ENCODE measurements at places on chromosomes 6 and 20.
A peak's percentile ranks its signal among the peaks of the same experiment; 100 is the strongest.

- DNase-seq, result peak; percentile 51
Measured at GRCh38 chr6:32969685-32970412, 1.5 kb downstream of the BRD2 start.

DNA sequence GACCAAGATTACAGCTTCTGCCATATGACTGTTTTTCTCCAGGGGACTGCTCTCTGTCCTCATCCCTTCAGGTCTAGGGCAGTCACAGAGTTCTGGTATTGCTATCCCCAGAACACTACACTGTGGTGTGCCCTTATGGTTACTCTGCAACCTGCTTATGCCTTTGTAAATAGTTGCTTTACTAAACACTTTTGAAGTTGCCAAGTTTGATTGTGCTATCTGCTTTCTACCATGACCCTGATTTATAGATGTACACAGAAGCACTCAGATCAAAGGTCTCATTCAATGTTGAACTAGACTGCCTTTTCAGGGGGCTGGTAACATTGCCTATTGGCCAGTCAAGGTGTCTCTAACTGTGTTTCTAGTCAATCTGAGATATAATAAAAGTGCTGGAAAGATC, 794.7 kb downstream of the DHX35 start:
- no peak for DNase-seq

- DNase-seq, result no peak
Measured at GRCh38 chr6:14260839-14261238, 143.3 kb downstream of the CD83 start.

DNA sequence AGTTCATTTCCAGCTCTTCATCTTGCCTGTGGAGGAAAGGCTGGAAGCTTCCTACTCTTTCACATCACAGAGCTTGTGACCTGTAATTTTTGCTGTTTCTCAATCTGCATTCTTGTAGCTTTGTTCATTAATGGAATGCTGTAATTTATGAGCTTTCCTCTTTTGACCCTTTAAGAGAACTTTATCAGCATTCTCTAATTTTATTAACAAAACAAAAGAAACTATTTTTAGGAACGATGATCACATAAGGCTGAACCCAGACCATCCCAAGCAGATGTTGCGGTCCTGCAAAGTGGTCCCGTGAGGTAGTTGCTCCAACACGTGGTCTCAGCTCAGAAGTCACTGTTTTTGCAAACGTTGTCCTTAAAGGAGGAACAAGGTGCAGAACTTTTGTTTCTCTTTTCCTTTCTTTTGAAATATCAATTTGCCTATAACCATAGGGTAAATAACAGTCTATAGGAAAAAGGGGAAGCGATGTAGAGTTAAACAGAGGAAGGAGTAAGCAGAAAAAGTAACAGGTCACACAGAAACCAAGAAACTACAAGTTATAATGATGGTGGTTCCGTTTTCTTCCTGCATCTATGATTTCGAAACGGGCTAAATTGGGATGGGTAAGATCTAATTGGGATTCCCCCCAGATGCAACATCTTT, 121.3 kb upstream of the PHACTR1 start:
- no peak for DNase-seq

DNA sequence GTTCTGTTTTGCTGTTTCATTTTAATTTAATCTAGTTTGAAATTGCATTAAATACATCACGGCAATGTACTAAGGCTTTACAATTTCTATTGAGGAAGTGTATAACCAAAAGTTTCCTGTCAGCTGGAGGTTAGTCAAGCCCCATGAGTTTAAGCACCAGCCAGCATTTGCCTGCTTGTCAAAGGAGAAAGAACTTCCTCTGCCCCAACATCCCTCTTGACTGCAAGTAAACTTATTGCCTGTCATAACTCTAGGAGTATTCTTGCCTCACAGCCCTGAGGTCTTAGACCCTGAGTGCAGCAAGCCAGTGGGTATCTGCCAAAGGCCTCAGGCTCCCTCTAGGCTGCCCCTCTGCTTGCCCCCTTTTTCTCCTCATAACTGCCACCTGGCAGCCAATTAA, 106.7 kb upstream of the INSM1 start:
- DNase-seq, result no peak

Measured in stimulated activated CD8-positive, alpha-beta memory T cell treated with anti-CD3 and anti-CD28 coated beads, Interleukin-2, amount 100 ng/mL, for 1 hour (primary cell).